ENCODE measurements at places on chromosomes 11 and 22. TPM values are rescaled to one million over a fixed set of nuclear protein-coding genes. Genes with fewer than 3 reads are reported as not detected.

DNA sequence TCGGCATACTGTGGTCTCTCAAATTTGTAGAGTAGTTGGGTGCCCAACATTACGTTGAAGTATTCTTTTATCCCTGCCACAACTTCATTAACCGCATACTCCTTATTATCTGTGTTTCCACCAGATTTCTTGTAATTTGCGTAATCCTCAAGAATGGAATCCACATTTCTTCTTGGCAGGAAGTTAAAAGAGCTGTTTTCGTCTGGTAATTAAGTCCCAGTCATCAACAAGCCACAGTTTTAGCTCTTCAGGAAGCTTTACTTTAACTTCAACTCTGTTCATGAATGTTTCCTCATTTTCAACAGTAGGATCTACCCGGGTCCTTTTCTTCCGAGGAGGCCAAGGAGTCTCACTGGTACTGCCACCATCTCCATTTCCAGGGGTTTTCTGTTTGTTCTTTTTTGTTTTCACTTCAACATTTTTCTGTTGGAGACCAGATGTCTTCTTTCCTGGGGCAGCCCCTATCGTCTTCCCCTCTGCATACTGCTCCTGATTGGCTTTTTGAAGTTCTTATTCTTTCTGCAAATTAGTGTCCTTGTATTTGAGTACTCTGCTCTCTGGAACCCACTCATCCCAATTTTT is 30.3 kb downstream of the PDE3B start:
- no peak for DNase-seq

DNA sequence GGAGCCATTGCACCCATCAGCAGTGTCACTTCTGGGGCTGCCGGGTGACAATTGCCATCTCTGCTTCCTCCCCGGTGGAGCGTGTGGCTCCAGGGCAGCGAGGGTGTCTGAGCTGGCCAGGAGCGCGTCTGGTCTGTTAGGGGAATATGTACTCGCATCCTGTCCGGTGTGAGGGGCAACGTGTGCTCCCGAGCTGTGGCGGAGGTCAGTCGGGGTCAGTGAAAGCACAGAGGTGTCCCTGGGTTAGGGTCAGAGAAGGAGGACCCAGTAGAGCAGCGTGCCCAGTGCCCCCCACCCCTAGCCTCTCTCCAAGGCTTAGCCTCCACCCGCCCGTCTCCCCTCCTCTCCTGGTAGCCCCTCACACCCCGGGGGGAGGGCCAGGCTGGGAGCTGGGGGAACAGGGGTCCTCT is 1.5 kb downstream of the CLCF1 start:
- no peak for DNase-seq

DNA sequence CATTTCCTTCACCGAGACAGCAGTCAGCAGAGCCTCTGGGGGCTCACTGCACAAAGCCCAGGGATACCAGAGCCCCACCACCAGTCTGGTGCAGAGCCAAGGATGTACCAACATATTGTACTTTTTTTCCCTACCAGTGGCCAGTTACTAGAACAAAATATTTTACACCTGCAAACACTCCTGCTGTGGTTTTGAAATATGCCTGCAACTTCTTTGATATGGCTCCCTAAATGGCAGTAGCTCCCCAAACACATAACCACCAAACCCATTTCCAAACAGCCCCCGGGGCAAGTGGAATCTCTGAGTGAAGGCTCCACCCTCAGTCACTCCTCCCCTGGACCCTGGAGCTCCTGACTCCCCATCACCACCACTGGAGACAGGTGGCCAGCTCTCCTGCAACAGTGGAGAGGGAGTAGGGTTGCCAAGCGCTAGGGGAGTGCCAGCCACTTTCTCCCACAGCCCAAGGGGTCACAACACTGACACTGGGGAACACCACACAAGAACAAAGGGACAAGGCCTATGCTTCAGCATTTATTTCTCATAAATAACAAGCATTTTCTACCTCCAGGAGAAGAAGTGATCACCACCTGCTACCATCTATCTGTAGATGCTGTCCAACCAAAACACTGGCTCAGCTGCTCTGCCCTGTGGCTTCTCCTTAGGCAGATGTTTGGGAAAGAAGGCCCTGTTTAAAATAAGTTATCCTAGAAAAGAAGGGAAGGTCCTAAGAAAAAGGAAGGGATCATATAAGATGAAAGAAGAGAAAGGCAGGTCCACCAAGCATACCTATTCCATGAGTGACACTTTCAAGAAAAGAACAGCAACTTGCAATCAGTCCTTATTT is 15.1 kb downstream of the DGCR2 start:
- DNase-seq = peak; percentile 41

DNA sequence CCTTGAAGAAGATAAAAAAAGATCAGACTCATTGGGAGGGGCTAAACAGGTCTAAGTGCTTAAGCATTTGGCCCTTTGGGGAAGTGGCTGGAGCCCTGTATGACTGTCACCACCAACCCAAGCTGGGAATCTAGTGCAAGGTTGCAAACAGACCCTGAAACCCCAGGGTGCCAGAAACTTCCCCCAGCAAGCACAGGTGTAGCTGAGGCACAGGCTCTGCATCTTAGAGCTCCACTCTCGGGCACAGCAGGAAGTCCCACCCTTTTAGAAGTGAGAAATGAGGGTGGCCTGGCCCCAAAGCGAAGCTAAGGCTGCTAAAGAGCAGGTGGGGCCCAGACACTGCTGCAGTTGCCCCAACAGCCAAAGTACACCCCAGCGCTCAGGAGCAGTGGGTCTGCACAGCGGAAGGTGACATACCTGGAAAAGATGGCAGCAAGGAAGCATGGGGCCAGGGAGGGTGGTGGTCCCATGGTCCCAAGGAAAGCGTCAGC is 5.8 kb upstream of the KDM2A start:
- peak; percentile 73 for DNase-seq

DNA sequence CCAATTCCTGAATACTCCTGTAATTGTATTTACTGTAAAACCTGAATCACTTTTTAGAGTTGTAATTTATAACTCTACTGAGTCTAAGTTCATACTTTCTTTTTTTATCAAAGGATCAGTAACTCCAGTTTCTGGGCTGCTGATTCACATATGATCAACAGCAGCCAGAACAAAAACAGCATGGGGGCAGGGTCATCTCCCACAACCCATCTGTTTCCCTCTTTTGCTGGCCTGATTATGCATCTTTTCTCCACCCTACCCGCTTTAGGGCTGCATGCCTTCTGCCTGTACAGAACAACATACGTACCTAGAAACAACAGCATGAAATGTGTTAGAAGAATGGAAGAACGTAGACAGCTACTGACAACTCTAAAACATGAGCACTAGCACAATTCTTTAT is 76.0 kb downstream of the MRTFA start:
- no peak for DNase-seq

GRCh38 chr11:59960502-59961381 is 3.1 kb upstream of the OOSP4A start:
- DNase-seq = no peak

The BATF2 gene
- 2.1 TPM for total RNA-seq

GRCh38 chr11:73854680-73855079 is 22.0 kb downstream of the COA4 start:
- DNase-seq = no peak

The CRELD2 gene
- total RNA-seq = 36.5 TPM

GRCh38 chr11:66820381-66820780 is 22.9 kb upstream of the RCE1 start:
- no peak for DNase-seq

The C22orf31 gene
- not detected for total RNA-seq

All from mesenteric fat pad (tissue), 1 donor.